ENCODE measurements at places on chromosomes 5 and 9.

- DNase-seq, result no peak
These were observed 103.5 kb downstream of the ANGPTL2 start for GRCh38 chr9:127018935-127019334.

GRCh38 chr5:117207088-117207668, 632.6 kb upstream of the SEMA6A start:
- no peak for DNase-seq

GRCh38 chr9:7871977-7872730, 72.6 kb upstream of the DMAC1 start:
- no peak for DNase-seq

- DNase-seq, result no peak
These were observed 1.0 kb upstream of the MEF2C start for GRCh38 chr5:88883836-88884607.

DNA sequence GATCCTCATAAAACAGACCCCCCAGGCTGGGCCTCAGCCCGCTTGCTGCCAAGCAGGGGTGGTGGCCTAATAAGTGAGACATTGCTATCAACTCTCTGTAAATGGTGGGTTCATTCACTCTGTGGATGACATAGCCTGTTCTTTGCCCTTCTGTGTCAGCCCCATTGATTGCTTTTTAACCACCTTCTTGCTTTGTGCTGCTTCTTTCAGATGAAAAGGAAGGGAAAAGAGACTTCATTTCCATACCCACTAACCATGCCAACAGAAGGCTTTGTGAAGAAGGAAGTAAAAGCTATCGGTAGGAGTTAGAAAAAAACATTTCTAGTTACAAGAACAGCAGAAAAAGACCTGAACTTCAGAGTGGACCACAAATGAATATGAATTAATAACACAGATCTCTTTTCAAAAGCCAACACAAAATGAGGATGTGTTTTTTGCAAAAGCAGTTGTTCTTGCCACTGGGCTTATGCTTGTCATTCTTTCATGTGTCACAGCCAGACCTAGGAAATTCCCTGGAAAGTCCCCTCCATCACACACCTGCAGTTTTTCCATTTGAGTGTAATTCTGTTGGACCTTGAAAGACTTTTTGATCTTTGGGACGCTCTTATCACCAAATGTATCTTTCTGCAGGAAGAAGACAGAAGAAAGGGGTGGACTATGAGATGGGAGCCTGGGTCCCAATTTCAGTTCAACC, 507.7 kb downstream of the CCDC171 start:
- DNase-seq, result no peak

DNA sequence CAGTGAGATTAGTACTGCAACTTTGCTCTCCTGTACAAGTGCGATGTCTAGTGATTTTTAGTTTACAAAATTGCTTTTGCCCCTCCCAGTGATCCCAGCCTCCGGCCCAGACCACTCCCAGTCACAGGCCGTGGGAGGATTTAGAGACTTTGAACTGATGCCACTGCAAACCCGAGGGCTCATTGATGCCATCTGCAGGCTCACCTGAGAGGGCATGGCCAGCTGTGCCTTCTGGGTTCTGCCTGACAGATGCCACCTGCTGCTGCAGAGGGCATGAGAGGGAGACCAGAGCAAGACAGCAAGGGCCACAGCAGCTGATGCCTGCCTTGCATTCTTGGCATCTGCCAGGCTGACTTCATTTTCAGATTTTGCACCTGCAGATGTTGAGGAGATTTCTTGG, 593.8 kb downstream of the CDK5RAP2 start:
- DNase-seq, result no peak

GRCh38 chr5:61202213-61202612, 39.9 kb upstream of the SMIM15 start:
- DNase-seq, result no peak

DNA sequence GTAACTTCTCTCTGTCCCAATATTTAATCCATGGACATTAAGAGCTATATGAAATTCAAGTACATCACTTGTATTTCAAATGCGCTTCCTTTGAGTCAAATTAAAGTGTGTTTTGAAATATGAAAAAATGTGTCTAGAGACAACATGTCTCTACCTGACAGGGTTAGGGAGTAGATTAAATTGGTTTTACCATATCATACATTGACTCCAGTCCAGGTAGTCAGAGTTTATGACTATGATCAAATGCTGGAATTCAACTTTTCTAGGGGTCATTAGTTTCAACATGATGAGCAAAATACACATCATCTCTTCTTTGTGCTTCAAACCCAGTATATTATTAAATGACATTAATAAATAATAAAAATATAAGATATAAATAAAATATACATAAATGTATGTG, 259.2 kb downstream of the CDH10 start:
- no peak for DNase-seq
